Activated CD4-positive, alpha-beta T cell treated with anti-CD3 and anti-CD28 coated beads, Interleukin-2, amount 10 ng/mL, durations not matched to agents 7 days and 5 days (primary cell): ENCODE measurements at places on chromosomes 4 and X. TPM values are rescaled to one million over a fixed set of nuclear protein-coding genes. Genes with fewer than 3 reads are reported as not detected.

Gene ZNF81
- 8.6 TPM for total RNA-seq

Gene CITED1
- not detected for total RNA-seq

- no peaks in the 10 kb centered on the region for H3K36me3 ChIP-seq
- DNase-seq, result no peak
- H3K4me1 ChIP-seq, result no peaks in the 10 kb centered on the region
- H3K27ac ChIP-seq, result no peak overlapping the region
These were observed 379.5 kb upstream of the FGF13 start for GRCh38 chrX:139091066-139091465.

DNA sequence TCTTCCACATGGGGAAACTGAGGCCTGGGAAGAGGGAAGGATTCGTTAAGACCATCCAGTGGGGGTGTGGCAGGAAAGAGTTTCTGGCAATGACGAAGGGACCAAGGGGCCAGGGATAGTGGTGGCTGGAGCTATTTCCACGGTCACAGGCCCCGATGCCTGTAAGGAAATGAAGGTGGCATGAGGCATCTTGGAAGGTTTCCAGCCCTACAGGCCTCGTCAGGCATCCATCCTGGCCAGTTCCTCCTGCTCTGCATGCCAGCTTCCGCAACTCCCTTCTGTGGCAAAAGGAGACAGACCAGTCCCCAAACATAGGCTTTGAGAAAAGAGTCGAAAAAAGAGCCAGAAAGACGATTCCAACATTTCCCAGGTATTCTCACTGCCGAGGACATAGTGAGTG, 9.2 kb upstream of the C4orf50 start:
- H3K27me3 ChIP-seq, result no peaks in the 10 kb centered on the region
- no peaks in the 10 kb centered on the region for H3K4me1 ChIP-seq
- no peak for DNase-seq
- no peak overlapping the region for H3K27ac ChIP-seq
- no peak overlapping the region for H3K4me3 ChIP-seq
- H3K36me3 ChIP-seq, result no peaks in the 10 kb centered on the region

GRCh38 chr4:75561789-75562188, 5.9 kb downstream of the ODAPH start:
- H3K4me1 ChIP-seq, result peaks cover 8% of the 10 kb centered on the region
- H3K4me3 ChIP-seq, result no peak overlapping the region
- DNase-seq, result no peak
- H3K36me3 ChIP-seq, result no peaks in the 10 kb centered on the region
- H3K27ac ChIP-seq, result no peak overlapping the region

DNA sequence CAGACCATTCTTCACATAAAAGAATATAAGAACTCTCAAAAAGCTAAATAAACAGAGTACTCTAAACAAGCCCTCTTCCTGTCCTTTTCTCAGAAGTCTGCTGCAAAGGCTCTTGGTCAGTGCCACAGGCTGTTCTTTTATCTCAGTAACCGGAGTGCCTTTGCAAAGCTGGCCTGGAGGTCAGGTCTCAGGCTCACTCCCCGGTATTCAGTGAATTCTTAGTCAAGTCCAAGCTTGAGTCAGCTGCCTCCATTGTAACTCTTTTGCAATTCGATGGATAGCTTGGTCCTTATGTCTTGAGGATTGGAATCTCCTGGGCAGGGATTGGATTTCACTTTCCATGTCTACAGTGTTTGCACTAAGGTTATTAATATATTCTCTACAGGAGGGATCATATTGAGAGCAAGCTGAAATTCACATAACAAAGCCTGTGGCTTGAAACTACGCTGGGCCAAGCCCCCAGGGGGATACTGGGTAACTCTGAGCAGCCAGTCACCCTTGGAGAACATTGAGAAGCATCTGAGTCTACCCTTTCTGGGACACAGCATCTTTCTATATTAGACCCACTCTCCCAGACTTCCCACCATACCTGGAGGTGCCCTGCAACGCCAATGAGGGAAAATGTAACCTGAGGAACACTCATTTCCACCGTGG, 10.0 kb upstream of the HS6ST2 start:
- no peaks in the 10 kb centered on the region for H3K4me1 ChIP-seq
- H3K36me3 ChIP-seq, result no peaks in the 10 kb centered on the region
- peaks cover 22% of the 10 kb centered on the region for H3K27me3 ChIP-seq
- H3K4me3 ChIP-seq, result no peak overlapping the region

DNA sequence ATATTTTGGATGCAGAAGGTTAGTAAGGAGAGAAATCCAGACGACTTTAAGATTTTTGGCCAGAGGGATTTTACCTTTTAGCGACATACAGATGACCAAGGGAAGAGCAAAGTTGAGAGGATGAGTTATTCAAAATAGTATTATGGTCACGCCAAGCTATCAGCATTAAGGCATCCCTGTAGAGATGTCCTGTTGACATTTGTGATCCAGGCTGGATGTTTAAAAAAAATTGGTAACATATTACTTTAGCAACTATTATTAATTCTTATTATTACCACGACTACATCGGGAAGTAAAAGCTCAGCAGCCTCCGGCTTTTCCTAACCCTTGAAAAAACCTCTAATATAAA, 562 bp upstream of the OSTC start:
- peak overlapping the region; percentile 84 for H3K4me3 ChIP-seq
- H3K36me3 ChIP-seq, result peaks cover 6% of the 10 kb centered on the region
- DNase-seq, result no peak
- peaks cover 33% of the 10 kb centered on the region for H3K4me1 ChIP-seq

DNA sequence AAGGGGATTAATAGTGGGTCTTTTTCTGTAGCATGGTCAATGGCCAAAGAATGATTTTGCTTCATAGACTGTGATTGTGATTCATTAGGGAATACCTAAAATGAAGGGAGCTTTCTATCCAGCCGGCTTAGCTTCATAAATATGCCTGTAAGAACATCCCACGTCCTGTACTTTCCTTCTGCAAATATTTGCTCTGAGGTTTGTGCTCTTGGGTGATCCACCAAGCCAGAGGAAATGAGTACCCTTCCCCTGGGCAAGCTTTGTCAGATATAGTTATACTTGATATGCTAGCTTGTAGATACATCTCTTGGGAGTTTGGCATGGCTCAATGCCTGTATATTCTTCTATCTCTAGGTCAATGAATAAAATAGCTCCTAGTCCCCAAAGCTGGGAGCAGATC, 28.2 kb upstream of the SPARCL1 start:
- H3K4me3 ChIP-seq, result no peak overlapping the region
- H3K27ac ChIP-seq, result no peak overlapping the region
- peaks cover 2% of the 10 kb centered on the region for H3K36me3 ChIP-seq
- peaks cover 31% of the 10 kb centered on the region for H3K4me1 ChIP-seq
- no peaks in the 10 kb centered on the region for H3K27me3 ChIP-seq

GRCh38 chr4:57430726-57431125, 320.5 kb upstream of the IGFBP7 start:
- H3K4me3 ChIP-seq, result no peak overlapping the region
- H3K27ac ChIP-seq, result no peak overlapping the region
- no peaks in the 10 kb centered on the region for H3K27me3 ChIP-seq
- no peaks in the 10 kb centered on the region for H3K4me1 ChIP-seq
- no peaks in the 10 kb centered on the region for H3K36me3 ChIP-seq
- DNase-seq, result no peak

DNA sequence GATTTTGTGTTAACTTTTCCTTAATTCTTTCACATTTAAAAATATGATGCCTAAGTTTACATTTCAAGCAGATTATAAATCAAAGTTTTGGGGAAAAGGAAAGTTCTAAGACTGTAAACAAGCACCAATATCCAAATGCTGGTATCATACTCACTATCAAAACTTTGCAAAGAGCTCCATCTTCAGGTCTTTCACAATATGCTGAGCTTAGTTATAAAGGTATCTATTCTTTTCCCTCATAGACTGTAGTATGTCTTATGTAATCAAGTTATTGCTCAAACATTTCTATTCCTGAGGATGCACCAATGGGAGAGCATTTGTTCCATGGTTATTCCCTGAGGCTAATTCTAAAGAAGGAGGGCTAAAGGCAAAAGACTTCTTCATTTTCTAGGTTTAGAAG, 207.9 kb upstream of the FAM241A start:
- H3K4me1 ChIP-seq, result no peaks in the 10 kb centered on the region
- no peak for DNase-seq
- no peak overlapping the region for H3K4me3 ChIP-seq

- H3K4me3 ChIP-seq, result no peak overlapping the region
- H3K4me1 ChIP-seq, result no peaks in the 10 kb centered on the region
- no peaks in the 10 kb centered on the region for H3K36me3 ChIP-seq
- no peak for DNase-seq
These were observed 12.8 kb upstream of the GUCY1B1 start for GRCh38 chr4:155745984-155746383.

DNA sequence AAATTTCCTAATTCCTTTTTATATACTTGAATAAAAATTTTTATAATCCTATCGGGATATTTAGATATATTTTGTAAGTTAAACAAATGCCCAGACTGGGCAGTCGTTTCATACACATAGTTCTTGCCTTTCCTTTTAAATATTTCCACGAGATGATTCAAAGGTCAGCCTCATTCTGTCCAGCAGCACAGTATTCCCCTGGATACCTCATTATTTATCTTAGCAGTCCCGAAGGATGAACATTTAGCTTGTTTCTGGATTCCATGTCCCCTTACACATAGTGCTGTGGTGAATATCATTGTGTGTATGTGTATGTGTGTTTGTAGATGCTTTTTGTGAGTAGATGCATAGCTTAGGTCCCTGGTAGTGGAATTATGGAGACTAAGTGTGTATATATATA, 38.3 kb downstream of the RAPGEF2 start:
- no peaks in the 10 kb centered on the region for H3K27me3 ChIP-seq
- no peak overlapping the region for H3K4me3 ChIP-seq
- no peak for DNase-seq
- no peaks in the 10 kb centered on the region for H3K36me3 ChIP-seq

GRCh38 chr4:184937745-184938144, 80.5 kb upstream of the HELT start:
- H3K27me3 ChIP-seq, result peaks cover 11% of the 10 kb centered on the region
- no peaks in the 10 kb centered on the region for H3K36me3 ChIP-seq
- no peak overlapping the region for H3K4me3 ChIP-seq
- H3K27ac ChIP-seq, result no peak overlapping the region

DNA sequence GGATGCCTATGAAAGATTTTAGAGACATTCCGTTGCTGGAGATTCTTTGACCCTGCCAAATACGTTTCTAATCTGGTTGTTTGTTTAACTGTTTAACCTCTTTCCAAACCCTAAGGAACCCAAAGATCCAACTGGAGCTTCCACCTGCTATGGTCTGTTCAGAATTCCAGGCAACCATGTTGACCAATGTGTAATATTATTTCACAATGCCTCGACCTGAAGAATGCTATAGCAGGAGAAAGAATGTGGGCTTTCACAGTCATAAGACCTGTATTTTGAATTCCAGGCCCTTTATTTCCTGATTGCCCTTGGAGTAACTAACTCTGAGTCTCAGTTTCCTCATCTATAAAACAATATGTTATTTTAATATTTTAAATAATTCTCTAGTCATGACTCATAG, 90.8 kb downstream of the COL25A1 start:
- H3K4me1 ChIP-seq, result no peaks in the 10 kb centered on the region
- no peak for DNase-seq
- no peak overlapping the region for H3K27ac ChIP-seq
- H3K27me3 ChIP-seq, result peaks cover 14% of the 10 kb centered on the region
- no peaks in the 10 kb centered on the region for H3K36me3 ChIP-seq

DNA sequence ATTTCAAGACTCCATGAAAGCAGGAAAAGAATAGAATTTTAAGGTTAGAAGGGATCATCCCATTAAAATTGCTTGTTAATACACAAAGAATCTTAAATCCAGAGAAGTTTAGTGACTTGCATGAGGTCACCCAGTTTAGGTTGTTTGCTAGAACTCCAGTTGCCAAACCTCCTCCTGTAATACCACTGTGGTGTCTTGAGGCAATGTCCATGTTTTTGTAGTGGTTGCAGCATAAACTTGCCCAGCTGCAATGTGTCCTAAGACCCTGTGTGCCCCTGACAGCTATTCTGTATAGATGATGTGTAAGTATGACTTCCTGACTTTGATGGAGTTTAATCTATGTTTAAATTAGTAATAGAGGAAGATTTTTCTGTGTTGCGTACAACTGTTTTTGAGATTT, 6.3 kb downstream of the SFRP2 start:
- H3K4me1 ChIP-seq, result no peaks in the 10 kb centered on the region
- no peak overlapping the region for H3K4me3 ChIP-seq
- H3K27ac ChIP-seq, result no peak overlapping the region
- no peak for DNase-seq

- peak overlapping the region; percentile 97 for H3K27ac ChIP-seq
- no peaks in the 10 kb centered on the region for H3K27me3 ChIP-seq
- no peak for DNase-seq
- peaks cover 72% of the 10 kb centered on the region for H3K4me1 ChIP-seq
- H3K4me3 ChIP-seq, result peak overlapping the region; percentile 90
- H3K36me3 ChIP-seq, result peaks cover 28% of the 10 kb centered on the region
These were observed 56.9 kb upstream of the TADA2B start for GRCh38 chr4:6986072-6986780.

DNA sequence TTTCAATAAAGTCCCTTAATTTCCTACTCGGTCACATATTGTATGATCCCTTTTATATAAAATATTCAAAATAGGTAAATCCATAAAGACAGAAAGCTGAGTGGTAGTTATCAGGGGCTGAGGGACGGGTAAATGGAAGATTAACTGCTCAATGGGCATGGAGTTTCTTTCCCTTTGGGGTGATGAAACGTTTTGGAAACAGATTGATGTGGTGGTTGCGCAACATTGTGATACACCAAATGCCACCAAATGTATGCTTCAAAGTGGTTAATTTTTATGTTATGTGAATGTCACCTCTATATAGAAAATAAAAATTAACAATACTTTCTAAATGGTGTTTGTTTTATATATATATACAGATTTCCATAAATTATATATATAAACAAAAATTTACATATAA, 15.0 kb upstream of the MAOB start:
- H3K4me3 ChIP-seq, result no peak overlapping the region
- no peaks in the 10 kb centered on the region for H3K27me3 ChIP-seq
- no peak for DNase-seq
- H3K4me1 ChIP-seq, result no peaks in the 10 kb centered on the region
- no peak overlapping the region for H3K27ac ChIP-seq

DNA sequence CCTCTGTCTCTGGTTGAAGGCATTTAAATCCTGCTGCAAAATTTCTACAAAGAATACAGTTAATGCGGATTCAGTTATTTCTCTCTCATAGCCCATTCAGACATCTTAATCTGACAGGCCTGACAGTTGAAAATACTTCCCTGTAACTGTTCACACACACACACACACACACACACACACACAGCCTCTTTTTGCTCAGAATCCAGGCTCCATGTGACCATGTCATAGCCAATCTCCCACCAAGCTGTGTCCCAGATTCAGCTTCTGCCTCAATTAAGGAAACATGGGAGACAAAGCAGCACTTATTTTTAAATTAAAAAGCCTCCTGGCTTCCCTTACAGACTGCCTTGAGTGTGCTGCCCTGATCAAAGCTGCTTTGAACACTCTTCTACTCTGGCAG, 49.3 kb upstream of the EFHC2 start:
- no peak overlapping the region for H3K4me3 ChIP-seq
- no peaks in the 10 kb centered on the region for H3K36me3 ChIP-seq
- DNase-seq, result no peak
- H3K27ac ChIP-seq, result no peak overlapping the region

DNA sequence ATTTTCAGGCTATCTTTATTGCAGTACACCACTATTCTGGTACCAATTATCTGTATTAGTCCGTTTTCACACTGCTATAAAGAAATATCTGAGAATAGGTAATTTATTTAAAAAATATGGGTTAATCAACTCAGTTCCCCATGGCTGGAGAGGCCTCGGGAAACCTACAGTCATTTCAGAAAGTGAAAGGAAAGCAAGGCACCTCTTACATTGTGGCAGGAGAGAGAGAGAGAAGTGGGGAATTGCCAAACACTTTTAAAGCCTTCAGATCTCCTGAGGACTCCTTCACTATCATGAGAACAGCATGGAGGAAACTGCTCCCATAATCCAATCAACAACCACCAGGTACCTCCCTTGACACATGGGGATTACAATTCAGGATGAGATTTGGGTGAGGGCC, 54.7 kb downstream of the AMER1 start:
- no peak overlapping the region for H3K4me3 ChIP-seq
- H3K36me3 ChIP-seq, result no peaks in the 10 kb centered on the region
- H3K4me1 ChIP-seq, result no peaks in the 10 kb centered on the region
- no peak for DNase-seq
